ENCODE measurements at places on chromosomes 5 and 9.

GRCh38 chr9:25254051-25254450 lies 424.2 kb downstream of the TUSC1 start:
- DNase-seq = no peak

DNA sequence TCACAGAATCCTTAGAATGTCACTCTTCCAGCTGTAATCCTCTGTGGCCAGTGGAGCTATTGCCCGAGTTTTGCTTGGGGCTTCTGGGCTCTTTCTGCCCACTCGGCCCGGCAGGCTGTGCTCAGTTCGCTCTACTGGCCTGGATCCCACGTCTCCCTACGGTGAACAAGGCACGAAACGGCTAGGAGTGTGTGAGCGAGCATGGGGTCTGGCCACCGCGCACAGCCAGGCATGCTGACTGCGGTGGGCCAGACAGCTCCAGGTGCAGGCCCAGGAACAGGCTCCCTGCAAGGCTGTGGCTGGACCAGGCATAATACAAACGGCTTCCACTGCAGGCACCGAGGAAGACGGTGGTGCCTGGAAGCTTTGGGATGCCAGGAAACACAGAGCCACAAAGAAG lies 2035.5 kb upstream of the ACO1 start:
- no peak for DNase-seq

GRCh38 chr5:21802869-21803490 lies 1050.2 kb downstream of the CDH12 start:
- DNase-seq = no peak

DNA sequence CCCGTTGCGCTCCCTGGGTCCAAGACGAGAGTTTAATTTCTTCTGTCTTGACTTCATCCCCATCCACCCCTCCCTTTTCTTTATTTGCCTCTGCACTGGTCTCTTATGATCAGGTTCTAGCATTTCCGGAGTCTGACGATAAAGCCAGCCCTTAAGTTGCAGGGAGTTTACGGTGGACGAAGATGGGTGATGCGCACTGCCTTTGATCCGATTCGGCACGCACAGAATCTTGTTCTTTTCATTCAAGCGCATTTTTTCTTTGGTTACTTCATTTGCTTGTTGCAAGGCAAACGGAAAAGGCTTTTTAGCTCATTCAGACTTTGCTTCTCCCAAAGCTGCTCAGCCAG lies 488 bp upstream of the MCTP1 start:
- DNase-seq = no peak

DNA sequence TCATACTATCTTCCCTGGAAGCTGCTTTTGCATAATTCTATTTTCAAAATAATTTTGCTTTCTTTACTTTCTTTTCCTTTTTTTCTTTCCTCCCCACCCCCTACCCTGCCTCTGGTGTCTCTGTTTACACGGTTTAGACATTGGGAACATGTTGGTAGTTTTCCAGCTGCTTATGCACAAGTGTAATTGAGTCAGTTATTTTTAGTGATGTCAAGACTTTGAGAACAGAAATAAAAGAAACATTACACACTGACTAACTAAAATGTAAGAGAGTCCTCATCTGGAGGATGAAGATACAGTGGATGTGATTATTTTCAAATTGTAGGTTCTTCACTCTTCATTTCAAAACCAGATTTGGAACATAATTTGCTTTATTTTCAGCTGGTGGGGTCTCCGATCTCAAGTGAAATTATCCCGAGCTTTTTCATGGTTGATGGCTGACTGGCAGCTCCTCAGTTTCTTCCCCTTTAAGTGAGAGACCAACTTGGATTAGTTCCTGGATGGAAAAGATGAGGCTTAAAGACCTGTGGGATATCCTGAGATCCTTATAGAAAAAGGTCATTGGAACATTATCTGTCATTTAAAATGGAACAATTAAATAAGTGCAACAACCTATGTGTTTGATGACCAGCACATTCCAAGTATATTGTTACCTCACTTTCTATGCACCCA lies 154.4 kb upstream of the ZNF462 start:
- no peak for DNase-seq

DNA sequence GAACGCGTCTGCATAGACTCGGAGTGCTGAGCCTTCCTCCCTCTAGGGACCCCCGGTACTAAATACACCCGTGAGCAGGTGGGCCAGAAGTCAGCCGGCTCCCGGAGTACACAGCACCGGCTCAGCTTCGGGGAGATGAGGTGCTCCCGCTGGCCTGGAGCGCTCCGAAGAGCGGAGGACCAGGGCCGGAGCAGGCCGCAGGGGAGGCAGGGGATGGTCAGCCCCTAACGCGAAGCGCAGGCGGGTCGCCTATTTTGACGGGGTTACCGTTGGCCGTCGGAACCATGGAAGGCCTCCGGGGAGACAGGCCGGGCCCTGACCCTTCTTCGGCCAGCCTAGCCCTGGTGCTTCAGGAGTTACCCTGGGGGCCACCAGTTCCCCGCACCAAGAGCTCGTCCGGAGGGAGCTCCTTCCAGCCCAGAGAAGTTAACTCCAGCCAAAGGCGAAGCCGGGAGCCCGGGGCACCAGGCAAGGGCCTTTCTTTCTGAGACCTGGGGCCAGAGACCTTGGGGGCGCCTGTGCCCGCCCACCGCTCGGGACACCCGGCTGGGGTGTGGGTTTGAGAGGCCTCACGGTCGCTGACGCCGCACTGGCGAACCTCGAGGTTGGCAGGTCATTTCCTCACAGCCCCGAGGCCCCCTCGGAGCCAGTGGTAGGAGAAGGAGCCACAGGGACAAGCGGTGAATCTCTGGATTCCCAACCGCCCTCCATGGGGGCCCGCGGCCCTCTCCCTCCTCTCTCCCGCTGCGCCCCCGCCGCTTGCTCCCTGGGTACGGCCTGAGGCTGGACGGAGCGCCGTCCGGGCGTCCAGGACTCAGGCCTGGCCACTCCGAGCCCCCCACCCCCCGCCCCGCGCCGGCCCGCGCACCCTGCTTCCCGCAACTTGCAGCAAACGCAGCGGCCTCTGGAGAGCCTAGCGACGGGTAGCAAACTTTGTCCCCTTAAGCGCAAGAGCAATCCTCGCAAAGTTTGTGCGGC lies 3.4 kb upstream of the IRX4 start:
- DNase-seq = no peak

DNA sequence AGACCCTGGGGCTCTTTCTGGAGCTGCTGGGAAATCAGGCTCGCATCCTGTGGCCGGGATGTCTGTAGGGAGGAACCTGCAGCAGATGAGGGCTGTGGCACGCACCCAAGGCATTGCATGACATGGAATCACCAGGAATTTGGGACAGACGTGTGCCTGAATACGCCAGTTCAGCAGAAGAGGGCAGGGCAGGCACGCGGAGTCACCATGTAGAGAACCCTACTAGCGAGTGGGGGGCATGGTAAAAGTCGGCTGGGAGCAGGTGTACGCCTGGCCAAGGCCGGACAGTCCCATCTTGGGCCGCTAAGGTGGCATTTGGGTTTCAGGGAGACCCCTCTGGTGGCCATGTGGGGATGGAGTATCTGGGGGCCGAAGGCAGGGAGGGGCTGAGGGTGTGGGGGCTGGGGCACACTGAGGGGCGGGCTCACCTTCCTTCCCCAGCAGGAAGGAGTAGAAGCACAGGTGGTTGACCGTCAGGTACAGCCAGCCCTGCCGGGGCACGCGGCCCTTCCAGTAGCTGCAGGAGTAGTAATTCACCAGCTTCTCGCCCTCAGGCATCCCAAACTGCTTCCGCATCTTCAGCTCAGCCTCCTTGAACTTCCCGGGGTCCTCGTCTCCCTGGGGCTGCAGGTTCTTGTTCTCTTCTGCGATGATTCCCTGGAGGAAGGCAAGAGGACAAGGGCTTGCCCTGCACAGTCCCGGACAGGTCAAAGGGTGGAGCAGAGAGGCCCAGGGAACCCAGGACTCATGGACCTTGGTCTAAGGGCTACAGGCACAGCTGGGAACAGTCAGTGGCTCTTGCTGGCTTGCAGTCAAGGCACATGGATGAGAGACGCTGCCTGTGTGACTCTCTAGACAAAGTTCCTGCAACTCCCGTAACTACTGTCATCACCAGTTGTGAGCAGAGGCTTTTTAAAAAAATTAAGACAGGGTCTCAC lies 13.5 kb downstream of the TBC1D9B start:
- no peak for DNase-seq

- no peak for DNase-seq
These were observed 56.2 kb upstream of the TRAF1 start for GRCh38 chr9:120982836-120983235.

- no peak for DNase-seq
These were observed 316.1 kb downstream of the DMRT2 start for GRCh38 chr9:1366276-1366675.

All from effector CD8-positive, alpha-beta T cell (primary cell).